Fibroblast of pulmonary artery (primary cell): ENCODE measurements at places on chromosomes 6 and 20.

- DNase-seq = peak; percentile 97
Observed at GRCh38 chr6:84763003-84763885, 1.2 kb downstream of the TBX18 start.

GRCh38 chr6:133921249-133921859, 31.7 kb upstream of the TBPL1 start:
- peak; percentile 88 for DNase-seq

DNA sequence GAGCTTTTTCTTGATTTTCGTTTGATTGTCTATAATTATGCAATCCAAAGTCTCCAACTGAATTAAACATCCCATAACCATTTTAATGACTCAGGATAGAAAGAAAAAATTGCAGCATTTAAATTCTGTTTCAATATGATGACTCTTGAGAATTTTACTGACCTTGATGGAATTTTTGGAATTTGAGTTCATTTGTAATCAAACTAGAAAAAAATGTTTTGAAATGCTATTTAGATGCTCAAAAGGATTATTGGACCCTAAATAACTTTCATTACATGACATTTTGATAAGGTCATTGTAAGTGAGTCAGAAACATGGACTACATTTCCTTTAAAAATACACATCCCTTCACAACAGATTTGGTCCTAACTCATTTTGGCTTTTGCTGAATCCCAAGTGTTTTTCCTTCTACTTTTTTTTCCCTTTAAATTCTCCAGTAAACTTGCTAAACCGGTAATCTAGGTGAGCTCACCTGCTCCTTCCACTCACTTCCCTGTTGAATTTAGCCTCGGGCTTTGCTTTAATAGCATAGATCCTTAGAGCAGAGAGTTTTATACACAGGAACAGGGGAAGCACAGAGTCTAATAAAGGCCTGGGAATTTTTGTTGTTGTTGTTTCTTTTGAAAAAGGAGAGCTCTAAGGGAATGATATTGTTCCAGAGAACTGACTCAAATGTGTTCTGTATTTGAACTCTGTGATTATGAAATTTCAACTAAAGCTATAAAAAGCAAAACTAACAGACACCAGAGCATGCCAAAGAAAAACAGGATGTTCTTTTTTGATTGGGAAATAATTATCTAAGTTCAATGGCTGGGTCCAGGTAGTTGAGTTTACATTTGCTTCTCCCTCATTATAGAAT, 1088.2 kb upstream of the CITED2 start:
- DNase-seq = peak; percentile 87

GRCh38 chr6:33652002-33652401, 30.9 kb downstream of the ITPR3 start:
- no peak for DNase-seq

DNA sequence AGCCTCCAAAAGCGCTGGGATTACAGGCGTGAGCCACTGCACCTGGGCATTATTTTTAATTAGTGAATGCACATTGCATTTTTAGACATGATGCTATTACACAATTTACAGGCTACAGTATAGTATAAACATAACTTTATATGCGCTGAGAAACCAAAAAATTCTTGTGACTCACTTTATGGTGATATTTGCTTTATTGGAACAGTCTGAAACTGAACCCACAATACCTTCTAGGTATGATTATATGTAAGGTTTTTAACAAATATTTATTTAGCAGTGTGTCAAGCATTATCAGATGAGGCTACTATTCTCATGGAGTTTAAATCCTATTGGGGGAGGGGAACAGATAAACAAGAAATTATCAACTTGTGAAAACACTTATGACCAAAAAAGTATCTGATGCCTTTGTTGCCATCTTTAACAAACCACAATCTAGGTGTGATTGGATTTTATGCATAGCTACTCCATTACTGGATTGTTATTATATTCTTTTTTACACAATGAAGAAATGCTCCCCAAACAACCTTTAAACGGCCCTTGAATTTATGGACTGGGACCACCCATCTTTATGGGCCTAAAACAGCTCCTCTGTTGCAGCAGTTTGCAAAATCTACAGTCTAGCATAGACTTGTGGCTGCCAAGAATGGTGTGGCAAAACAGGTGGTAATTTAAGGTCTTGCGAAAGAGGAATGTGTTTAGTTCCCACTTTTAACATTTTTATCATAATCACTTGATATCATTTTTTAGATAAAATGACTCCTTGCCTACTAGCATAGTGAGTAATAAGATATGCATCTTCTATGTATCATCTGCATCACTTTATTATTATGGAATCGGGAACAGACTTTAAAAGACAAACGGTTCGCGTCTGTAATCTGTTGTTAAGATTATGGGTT, 159.2 kb upstream of the C6orf118 start:
- peak; percentile 14 for DNase-seq

GRCh38 chr6:1267057-1267732, 44.7 kb upstream of the FOXQ1 start:
- no peak for DNase-seq

DNA sequence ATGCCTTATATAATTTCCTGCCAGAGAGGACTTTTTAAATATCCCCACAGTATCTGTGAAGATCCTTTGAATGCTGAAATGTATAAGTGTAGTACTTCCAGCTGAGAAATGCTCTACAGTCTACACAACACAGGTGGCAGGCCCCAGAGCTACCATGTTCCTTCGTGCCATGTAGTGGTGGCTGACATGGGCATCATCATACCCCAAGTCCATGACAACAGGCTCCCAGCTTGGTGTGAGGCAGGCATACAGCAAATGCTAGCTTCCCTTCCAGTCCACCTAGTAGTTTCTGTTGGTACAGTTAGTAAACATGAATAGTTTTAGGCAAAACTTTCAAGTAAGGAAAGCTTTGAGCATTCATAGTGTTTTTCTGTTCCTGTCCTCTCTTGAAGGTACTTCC, 61.2 kb upstream of the EMILIN3 start:
- DNase-seq = no peak

DNA sequence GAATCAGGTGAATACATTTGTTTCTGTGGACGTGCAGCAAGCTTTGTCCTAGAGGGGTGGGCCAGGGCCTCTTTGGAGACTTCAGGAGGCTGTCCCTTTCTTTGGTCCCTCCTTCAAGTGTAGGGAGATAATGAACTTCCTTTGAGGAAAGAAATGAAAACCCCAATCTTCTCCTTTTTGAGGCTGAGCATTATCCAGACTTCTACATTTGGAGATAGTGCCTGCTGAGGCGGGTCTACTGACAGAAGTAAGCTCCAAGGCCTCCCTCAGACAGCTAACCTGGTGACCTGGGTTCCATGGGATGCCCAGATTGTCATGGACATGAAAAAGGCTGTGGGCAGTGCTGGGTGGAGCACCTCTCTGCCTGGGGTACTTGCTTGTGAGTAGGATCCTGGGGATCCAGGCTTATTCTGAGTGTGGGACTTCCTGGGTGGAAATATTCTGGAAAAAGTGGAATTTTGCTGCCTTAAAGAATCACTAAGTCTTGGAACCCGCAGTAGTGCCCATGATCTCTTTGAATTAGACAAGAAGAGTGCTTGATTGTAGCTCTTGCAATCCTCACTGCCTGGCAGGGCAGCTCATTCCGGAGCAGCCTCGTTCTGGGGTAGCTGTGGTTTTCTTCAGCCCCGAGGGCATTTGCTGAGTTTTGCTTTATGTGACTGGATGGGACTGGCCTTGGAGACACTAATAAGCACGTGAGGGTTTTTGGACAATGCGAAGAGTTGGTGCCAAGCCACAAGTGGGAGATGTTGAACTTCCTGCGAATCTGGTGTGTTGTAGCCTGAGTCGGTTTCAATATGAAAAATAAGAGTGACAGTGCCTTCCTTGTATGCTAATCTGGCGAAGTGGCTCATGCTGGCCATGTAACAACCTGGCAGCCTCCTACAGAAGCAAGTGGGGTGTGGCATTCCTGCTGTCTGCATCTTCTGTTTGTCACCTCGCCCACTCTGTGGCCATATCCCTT, 28.1 kb downstream of the SNRNP48 start:
- peak; percentile 97 for DNase-seq

GRCh38 chr6:148747471-148748165, 788 bp downstream of the UST start:
- peak; percentile 28 for DNase-seq

GRCh38 chr6:49713346-49713745, at the start of gene CRISP2:
CRISP2 (minus strand) TSS chr6:49713543; CDS start chr6:49709196, 4,347 bp downstream.
- DNase-seq = no peak

- DNase-seq = no peak
Observed at GRCh38 chr6:148535976-148536375, 193.3 kb downstream of the SASH1 start.
